Cerebellar nuclear complex (tissue), 1 donor: ENCODE measurements at places on chromosomes 16 and 17.

DNA sequence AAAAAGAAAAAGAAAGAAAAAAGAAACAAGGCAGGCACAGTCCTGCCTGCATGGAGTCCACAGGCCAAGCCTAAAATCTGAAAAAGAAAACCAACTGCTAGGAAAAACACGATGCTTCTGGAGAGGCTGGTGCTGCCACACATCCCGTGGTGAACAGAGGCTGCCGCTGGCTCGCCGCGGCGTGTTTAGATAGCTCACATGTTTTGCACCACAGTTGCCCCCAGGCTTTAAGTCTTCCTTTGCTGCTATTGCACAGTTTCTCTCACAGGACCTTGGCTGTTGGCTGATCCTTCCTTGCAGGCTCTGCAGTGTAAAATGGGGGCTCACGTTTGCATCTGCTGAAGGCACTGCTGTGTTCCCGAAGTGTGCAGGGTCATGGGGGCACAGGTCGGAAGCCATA, 8.6 kb downstream of the SLC6A4 start:
- no peak for DNase-seq

GRCh38 chr17:8586766-8587165, 43.8 kb downstream of the MYH10 start:
- DNase-seq = no peak

- no peak for DNase-seq
Observed at GRCh38 chr17:43591779-43592562, 45.8 kb upstream of the ETV4 start.

DNA sequence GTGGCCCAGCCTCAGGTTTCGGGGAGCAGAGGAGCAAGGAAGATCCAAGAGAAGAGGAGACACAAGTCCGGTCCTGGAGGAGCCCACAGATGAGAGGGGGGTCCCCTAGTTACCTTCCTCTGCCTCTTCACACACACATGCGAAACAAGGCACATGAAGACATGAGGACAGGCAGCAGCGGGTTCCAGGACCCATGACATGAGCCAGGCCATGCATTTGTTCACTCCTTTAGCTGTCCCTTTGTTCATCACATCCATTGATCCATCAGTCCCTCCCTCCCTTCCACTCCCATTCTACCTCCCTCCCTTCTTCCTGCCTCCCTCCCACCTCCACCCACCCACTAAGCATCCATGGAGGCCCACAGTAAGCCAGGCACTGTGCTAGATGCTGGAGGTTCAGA, 9.4 kb downstream of the PPY start:
- DNase-seq = no peak

GRCh38 chr17:80774146-80774545, 217.5 kb upstream of the CHMP6 start:
- no peak for DNase-seq

- DNase-seq = no peak
Observed at GRCh38 chr17:72363089-72363610, 242.3 kb downstream of the SOX9 start.

DNA sequence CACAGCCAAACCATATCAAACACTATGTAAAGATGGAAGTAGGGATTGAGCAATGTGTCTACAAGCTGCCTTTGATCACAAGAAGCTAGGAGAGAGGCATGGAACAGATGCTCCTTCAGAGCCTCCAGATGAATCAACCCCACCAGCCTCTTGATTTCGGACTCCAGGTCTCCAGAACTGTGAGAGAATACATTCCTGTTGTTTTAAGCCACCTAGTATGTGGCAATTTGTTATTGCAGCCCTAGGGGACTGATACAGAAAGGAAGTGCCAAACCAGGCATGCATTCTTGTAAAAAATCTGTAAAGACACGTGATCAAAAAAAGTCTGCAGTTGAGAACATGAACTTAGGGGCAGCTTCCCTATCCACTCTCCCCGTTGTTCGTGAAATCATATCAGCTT, 91.1 kb downstream of the C17orf67 start:
- DNase-seq = no peak

DNA sequence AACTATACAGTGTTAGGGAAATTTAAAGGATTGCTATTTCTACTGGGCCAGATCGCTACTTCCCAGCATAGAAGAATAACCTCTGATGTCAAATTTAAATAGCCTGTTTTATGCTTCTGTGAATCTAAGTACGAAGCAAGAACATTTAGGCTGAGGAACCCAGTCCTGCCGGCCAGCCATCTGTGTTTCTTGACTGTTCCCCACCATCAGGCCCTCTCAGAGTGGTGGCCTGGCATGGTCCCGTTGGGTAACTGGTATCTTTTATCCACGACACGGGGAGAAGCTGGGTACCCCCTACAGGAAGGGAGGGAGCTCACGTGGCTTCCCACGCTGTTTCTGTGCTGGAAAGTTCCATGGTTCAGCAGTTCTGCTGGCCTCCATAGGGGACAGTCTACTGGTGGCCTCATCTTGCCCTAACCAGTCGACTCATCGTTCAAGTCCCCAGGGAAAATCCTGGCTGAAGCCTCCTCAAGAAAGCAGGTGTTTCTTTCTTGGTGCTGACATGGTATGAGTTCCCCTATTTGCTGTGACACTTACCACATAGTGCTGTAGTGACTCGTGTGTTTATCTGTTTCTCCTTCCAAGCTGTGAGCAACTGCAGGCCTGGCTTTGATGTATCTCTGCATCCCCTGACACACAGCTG, 201.7 kb upstream of the NLRP1 start:
- DNase-seq = no peak

DNA sequence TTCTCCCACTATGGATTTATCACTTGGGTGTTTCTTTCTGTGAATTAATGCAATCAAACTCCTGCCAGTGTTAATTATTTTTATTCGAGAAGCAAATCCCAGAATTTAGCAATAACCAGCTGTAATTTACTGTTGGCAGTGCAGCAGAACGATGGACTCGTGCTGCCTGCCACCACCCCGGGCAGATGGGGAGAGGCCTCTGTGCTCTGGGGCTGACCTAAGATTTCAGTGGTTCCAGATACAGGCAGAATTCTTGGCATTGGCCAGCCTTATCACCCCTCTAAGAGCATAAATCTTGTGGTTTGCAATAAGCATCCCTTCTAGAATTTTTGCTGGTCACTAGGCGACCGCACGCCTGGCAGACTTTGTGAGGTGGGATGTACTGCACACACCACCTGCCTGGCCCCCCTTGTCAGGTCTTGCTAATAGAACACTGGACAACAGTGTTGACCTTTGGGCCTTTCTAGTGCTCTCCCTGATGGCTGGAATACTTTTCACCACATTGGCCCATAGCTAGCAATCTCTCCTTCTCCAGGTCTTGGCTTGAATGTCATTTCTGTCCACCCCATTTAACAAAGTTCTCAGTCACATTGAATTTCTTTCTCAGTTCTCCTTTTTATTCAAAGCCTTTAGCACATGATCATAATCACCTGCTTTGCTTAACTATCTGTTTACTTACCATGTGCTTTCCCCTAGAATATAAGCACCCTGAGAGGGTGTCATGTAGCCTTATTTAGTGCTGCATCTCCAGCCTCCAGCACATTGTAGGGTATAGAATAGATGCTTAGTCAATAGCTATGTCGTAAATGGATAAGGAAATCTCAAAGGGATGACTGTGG, 122.1 kb upstream of the DYNLRB2 start:
- DNase-seq = no peak

GRCh38 chr16:5027575-5028235, 6.0 kb downstream of the NAGPA start:
- DNase-seq = no peak

- DNase-seq = no peak
Observed at GRCh38 chr17:17042851-17043460, 699 bp downstream of the MPRIP start.

DNA sequence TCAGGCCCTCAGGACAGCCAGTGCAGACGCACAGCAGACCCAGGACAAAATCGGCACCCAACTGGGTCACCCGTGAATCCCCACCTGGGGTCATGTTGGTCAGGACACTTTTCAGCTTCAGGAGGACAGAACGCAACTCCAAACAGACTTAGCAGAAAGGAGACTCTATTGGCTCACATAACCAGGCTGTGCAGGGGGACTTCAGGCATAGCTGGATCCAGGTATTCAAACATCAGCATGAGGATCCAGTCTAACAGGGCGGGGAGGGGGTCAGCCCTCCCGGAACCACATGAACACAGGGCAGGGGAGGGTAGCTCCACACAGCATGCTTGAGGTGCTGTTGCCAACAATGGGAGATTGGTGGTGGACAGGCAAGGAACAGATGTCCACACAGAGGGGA, 22.0 kb downstream of the ZNF469 start:
- DNase-seq = no peak

DNA sequence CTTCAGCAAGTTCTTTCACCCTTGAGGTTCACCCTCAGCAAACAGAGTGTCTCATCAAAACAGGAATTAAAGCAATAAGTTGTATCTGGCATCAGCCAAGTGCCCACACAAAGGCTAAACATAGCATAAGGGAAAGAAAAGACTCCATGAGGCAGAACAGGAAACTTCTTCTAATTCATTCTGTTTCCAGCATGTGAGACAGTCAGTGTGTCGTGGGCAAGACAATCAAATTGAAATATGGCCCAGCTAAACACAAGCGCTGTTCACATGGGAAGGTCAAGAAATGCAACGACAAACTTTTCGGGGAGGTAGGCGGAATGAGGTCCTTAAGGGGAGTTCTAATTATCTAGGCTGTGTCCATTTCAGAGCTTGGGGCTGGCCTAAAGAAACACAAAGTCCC, 393.4 kb downstream of the HAPSTR1 start:
- DNase-seq = no peak

GRCh38 chr16:72264771-72265170, 92.8 kb upstream of the PMFBP1 start:
- no peak for DNase-seq

- DNase-seq = no peak
Observed at GRCh38 chr17:5238333-5238732, 3.7 kb upstream of the SCIMP start.

GRCh38 chr16:81483064-81483969, 38.7 kb downstream of the CMIP start:
- DNase-seq = no peak

DNA sequence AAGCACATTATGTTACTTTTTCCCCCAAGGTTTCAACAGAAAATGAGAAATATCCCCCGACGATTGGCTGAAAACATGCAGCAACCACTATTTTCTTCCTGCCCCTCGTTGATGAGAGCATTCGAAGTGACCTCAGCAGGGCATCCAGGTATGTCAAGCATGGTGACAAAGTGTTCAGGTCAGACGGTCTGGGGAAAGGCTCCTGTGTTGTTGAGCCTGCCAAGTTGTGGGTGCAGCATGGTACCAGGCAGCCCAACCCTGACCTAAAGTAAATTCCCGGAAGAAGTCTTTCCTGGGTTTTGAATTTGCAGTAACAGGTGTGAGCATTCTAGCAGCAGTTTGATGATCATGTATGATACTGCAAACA, 51.7 kb upstream of the SEC14L1 start:
- DNase-seq = no peak

GRCh38 chr17:67015001-67015400, 29.4 kb upstream of the CACNG1 start:
- no peak for DNase-seq

GRCh38 chr16:49586466-49587450, 213.2 kb downstream of the C16orf78 start:
- no peak for DNase-seq

GRCh38 chr17:77373299-77374169, 232.8 kb downstream of the SEC14L1 start:
- no peak for DNase-seq

GRCh38 chr16:88382491-88383400, at the start of gene ZNF469:
TSS of gene ZNF469 (plus strand) at chr16:88382959. CDS start at chr16:88427471, 44,512 bp downstream.
- DNase-seq = no peak

DNA sequence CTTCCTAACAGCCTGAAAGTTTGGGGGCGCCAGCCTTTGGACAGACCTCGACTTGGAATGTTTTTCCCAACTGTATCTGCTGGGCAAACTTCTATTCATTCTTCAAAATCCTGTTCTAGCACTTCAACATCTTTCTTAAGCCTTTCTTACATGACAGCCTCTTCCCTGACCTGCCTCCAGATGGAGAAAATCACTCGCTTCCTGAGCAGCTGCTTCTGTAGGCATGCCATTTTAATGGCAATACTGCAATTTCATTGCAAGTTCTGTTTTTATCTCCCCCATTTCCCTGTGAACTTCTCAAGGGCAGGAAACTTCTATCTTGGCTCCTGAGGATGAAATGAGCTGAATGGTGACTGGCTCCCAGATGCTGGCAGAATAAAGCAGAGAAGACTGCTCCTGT, 128.8 kb upstream of the ASIC2 start:
- DNase-seq = no peak

GRCh38 chr17:44749076-44749979, 9.5 kb upstream of the ADAM11 start:
- DNase-seq = no peak
